ENCODE measurements at places on chromosomes 13 and 19.

DNA sequence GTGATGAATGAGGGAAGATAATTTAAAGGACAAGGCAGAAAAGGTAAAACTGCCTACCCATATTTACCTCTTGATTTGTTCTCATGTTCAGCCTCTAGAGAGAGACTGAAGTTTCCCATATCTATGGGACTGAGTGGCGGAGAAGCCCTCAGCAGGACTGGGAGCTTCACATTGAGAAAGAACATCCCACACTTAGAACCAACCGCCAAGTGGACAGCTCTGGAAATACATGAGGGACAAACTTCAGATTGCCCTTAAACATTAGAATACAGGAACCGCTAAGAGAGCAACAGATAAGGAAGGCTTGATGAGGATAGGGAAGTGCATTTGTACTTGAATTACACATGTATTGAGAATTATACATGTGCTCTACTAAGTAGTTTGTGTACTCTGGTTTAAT, 316.0 kb upstream of the MIR17HG start:
- DNase-seq, result no peak

GRCh38 chr19:35022460-35022859, 7.8 kb upstream of the SCN1B start:
- no peak for DNase-seq

- no peak for DNase-seq
Observed at GRCh38 chr13:113178070-113178895, 19.8 kb downstream of the PROZ start.

GRCh38 chr13:48775804-48776203, 122.1 kb downstream of the CYSLTR2 start:
- DNase-seq, result no peak

- no peak for DNase-seq
Observed at GRCh38 chr13:20263393-20264044, 31.4 kb upstream of the GJB6 start.

DNA sequence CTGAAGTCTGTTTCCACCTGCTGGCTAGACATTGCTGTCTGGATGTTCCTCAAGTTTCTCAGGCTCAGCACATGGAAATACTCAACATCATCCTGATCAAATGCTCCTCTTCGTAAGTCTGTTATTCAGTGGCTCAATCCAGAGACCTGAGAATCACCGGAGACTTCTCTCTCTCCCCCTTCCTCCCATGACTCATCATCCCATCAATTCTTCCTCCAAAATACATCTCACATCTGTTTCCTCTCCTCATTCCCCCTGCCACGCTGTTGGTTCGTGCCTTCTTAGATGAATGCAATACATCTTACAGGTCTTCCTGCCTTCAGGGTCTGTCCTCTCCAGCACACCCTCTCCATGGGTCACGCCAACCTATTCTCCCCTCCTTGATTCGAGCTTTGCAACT, 7.4 kb upstream of the RXFP2 start:
- no peak for DNase-seq

- DNase-seq, result no peak
Observed at GRCh38 chr13:60318186-60318585, 78.8 kb upstream of the TDRD3 start.

DNA sequence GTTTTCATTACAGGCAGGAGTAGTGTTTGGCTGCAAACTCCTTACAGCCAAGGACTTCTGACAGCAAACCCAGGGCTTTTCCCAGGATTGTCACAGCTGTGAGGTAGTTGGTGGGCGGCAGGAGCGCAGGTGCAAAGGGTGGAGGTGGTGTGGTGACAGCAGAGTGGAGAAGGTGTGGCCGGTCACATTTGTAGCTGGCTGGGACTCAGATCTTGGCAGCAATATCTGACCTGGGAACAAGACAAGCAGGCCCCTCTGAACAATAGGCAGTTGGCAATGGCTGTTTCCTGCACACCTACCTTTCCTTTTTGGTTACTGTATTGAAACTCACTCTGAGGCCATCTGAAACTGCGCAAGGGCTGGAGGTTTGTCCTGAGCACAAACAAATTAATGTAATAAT, 327.3 kb downstream of the COG6 start:
- no peak for DNase-seq

- no peak for DNase-seq
Observed at GRCh38 chr13:48892053-48892687, 83.5 kb upstream of the FNDC3A start.

- no peak for DNase-seq
Observed at GRCh38 chr13:27446986-27447583, 3.3 kb downstream of the MTIF3 start.

- no peak for DNase-seq
Observed at GRCh38 chr13:92560883-92561282, 665.7 kb upstream of the GPC6 start.

- no peak for DNase-seq
Observed at GRCh38 chr13:109297628-109298027, 488.8 kb downstream of the IRS2 start.

GRCh38 chr13:96744367-96745331, 249.6 kb downstream of the OXGR1 start:
- no peak for DNase-seq

GRCh38 chr13:48559638-48560320, 26.9 kb upstream of the RCBTB2 start:
- DNase-seq, result no peak

DNA sequence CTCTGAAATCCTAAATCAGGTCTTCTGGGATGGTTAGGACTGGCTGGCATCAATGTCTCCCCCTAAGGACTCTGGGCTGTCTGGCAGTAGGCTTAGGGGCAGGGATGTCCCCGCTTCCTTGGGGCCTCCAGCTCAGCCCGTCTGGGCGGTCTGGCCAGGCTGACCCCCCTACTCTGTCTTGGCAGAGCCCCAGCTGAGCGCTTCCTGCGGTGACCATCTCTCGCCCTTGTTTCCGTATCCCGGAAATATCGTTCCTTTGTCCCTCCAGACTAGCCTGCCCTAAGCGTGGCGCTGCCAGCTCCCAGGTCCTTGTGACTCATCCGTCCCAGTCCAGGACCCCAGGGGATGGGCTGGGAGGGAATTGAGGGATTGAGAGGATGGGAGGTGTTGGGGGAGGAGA, 11.3 kb downstream of the GTPBP3 start:
- DNase-seq, result no peak

- no peak for DNase-seq
Observed at GRCh38 chr13:98540476-98540875, 36.4 kb downstream of the STK24 start.

GRCh38 chr19:3359919-3360420, 6.4 kb upstream of the NFIC start:
- no peak for DNase-seq

DNA sequence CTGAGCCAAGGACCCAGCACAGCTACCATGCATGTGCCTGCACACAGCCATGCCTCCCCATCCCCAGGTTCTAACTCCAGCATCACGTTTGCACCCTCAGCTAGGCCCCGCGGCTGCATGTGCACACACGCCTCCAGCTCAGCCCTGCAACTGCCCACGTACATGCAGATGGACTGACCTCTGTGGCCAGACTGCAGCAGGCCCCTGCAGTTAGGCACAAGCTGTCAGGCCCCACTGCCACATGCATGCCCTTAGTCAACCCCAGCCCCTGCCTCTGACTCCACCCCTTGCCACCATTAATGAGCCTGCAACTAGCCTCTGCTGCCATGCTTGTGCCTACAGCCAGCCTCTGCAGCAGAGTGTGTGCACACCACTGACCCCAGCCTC, 23.1 kb downstream of the SLC6A16 start:
- DNase-seq, result no peak

GRCh38 chr19:38682872-38683392, 35.5 kb downstream of the ACTN4 start:
- DNase-seq, result no peak

GRCh38 chr13:79359064-79359463, 47.0 kb downstream of the RBM26 start:
- no peak for DNase-seq

- DNase-seq, result peak; percentile 17
Observed at GRCh38 chr19:40217934-40218890, at the start of gene TTC9B. TTC9B (minus strand) TSS chr19:40218384; CDS start chr19:40218381, 3 bp downstream.

DNA sequence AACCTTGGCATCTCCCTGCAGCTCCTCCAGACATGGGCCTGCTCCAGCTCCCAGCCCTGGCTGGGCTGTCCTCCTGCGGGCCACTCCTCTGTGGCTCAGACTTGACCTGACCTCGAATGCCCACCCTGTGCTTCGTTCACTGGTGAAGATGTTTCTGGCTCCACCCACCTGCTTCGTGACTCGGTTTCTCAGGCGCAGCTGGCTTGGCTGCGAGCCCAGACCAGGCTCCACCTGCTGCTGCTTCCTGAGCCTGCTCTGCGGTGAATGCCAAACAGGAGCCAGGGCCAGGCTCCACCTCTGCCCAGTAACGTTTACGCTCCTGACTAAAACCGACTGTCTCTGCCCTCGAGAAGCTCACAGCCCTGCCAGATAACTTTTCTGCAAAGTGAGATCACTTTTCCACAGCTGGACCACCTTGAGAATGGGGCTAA, 8.9 kb upstream of the RSPH6A start:
- DNase-seq, result no peak

- no peak for DNase-seq
Observed at GRCh38 chr19:46181388-46181779, 33.3 kb downstream of the IGFL2 start.

DNA sequence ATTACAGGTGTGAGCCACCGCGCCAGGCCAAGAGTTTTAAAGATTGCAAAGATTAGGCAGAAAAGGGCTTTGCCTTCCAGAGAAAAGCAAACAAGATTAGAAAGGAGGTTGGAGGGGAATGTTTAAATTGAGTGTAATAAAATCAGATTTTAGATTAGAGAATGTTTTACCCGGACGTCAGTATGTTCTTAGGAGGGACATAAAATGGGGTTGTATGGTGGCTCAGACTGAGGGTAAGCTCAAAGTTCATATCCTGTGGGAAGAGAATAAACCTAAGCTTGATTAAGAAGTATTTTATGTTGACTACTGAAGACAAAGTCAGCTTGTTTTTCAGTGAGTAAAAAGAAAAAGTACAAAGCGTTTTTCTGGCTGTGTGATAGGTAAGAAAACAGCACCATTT, 34.1 kb upstream of the ZNF681 start:
- DNase-seq, result no peak

DNA sequence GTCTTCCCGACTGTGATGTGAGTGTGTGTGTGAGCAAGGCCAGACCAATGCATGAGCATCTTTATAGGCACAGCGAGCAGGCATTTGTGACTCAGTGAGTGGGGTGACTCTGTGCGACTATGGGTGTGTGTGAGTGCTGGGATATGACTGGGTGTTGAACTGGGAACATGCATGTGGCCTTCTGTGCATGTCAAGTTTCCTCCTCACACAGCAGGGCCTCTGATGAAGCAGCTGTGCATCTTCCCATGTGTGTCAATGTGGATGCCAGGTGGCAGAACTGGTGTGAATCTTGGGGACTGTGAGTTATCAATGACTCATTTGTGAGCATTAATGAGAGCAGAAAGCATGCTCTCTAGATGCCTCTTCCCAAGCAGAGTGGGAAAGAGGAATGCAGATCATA, 12.1 kb upstream of the LGALS14 start:
- DNase-seq, result no peak

DNA sequence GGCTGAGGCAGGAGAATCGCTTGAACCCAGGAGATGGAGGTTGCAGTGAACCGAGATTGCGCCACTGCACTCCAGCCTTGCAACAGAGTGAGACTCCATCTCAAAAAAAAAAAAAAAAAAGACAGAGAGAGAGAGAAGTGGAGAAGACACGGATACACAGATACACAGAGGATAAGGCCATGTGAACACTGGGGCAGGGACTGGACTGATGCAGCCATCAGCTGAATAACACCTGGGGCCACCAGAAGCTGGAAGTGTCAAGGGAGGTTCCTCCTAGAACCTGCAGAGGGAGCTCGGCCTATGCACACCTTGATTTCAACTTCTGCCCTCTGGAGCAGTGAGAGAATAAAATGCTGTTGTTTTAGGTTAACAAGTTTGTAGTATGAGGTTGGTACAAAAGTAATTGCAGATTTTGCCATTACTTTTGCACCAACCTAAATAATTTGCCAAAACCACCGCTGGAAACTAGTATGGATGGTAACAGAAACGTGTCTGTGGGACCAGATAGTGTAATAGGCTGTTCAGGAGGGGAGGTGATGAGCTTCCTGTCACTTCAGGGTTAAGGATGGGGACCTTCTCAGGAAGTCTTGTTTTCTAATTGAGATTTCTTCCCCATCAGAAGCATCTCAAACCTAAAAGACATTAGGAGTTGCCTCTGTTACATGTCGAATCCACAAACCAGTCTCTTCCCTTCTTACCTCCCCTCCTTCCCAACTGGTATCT, 36.4 kb upstream of the IGSF23 start:
- no peak for DNase-seq

GRCh38 chr19:42271861-42272534, 2.9 kb downstream of the CIC start:
- no peak for DNase-seq

DNA sequence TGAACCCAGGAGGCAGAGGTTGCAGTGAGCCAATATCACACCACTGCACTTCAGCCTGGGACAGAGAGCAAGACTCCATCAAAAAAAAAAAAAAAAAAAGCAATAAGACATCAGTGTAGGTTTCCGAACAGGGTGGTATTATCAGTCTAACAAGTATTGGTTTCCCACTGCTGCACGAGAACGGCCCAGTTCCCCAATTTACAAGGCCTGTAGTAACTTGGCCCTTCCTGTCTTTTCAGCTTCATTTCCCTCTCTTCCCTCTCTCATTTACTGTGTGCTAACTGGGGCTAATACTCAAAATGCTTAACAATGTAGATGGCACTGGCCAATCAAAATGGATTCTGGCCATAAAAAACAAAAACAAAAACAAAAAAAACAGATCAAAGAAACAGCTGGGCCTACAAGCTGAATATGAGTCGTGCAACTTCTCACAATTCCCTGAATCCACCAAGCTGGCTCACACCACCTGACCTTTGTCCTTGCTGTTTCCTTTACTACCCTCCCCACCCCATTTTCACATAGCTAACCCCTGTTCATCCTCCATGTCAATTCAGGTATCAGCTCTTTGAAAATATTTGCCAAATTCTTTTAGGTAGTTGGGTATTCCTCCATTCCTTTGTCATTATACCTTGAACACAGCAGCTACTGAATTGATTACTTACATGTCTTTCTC, 2.4 kb downstream of the TEX101 start:
- DNase-seq, result no peak

DNA sequence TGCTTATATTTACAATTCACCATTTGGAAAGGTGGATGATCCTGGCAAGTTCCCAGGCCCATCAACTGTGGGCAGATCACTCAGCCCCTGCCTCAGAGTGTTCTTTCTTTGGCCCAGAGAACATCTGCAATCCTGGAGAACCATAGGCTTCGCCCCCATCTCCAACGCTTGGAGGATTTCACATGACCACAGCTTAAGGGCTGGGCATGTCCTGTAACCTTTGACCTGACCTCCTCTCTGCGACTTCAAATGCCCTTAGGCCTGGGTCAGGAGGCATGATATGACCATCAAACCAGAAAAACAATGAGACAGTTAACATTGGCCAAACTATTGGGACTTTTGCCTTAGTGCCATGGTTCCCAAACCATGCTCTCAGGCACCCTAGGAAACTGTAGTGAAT, 7.2 kb upstream of the MBNL2 start:
- DNase-seq, result no peak

GRCh38 chr13:114249077-114249476, 14.4 kb downstream of the CDC16 start:
- no peak for DNase-seq

Measured in activated T-helper 9 cell treated with anti-CD3 and anti-CD28 coated beads, Interleukin-2, amount 50 U/mL, for 16 hours (primary cell).